CD4-positive, CD25-positive, alpha-beta regulatory T cell (primary cell): ENCODE measurements at places on chromosomes 5 and 9. TPM values are rescaled to one million over a fixed set of nuclear protein-coding genes. Genes with fewer than 3 reads are reported as not detected.

Gene CDHR2
- 1.3 TPM for total RNA-seq

DNA sequence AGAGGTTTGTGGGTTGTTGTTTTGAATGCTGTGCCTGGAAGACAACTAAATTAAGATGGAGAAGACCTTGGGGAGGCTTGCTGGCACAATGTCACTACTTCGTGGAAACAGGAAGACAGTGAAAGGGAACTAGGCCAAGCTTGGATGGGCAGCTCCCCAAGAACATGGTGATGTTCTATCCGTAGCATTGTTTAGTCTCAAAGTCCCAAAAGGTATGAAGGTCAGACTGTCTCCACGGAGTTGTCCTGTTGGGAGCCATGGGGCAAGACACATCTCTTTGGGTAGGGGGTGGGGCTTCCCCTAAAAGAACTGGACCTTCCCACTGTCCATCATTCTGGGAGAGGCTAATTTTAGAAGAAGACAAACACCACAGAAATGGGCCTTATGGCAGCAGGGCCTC lies 140.5 kb downstream of the ENTREP1 start:
- DNase-seq, result no peak

DNA sequence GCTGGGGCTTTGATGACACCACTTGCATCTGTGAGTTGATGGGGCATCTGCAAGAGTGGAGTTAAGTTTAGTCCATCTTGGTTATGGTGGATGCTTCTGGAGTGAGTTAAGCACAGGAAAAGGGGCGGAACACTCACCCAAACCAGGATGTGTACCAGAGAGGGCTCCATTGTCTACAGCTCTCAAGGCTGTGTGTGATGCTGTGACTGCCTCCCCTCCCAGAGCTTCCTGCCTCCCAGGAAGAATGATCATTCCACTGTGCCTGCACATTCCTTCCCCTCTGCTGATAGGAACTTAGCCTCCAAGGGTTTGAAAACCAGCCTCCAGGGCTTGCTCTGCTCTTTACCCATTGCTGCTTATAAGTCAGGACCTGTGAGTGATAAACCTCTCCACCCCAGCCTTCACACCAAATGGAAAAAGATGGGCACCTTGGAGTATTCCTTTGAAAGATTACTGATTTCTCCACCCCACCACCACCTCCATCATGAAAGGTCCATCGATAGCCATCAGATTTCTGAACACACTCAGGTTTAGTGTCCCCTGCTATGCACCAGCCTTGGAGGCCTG lies 160.1 kb upstream of the SPRY4 start:
- no peak for DNase-seq

Gene HAVCR1
- total RNA-seq, result 7.9 TPM

Gene MEIKIN
- total RNA-seq, result not detected

- DNase-seq, result no peak
Observed at GRCh38 chr9:88872192-88872946, 118.9 kb upstream of the S1PR3 start.

- DNase-seq, result no peak
Observed at GRCh38 chr5:158634714-158635113, 465.0 kb downstream of the EBF1 start.

Gene SPATA9
- not detected for total RNA-seq

DNA sequence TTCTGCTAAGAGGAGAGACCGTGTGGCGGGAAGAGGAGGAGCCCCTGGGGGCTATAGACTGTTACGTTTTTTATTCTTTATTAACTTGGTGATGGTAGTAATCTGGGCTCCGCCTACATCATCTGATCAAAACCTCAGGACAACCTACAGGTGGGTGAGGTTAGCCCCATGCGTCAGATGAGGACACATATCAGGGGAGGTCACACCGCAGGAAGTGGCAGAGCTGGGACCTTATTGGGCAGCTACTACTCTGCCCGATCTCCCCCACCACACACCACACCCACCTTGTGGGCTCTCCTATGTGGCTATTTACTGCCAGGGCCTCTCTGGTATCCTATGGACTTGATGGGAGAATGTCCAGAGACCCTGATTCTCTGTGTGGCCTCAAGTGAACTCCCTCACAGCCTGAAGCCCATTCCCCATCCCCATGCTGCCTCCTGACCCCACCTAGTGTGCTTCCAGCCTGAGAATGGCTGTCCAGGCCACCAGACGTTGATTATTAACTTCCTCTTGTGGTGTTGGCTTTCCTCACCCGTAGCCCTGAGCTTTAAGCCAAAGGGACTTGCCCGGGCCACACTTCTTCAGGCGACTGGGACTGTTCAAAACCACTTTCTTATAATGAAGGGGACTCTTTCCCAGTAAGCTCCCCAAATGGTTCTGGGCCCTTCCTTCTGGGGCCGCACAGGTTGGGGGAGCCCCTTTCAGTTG lies 8.2 kb downstream of the UNC5A start:
- DNase-seq, result peak; percentile 42

Gene OTP
- total RNA-seq, result not detected

DNA sequence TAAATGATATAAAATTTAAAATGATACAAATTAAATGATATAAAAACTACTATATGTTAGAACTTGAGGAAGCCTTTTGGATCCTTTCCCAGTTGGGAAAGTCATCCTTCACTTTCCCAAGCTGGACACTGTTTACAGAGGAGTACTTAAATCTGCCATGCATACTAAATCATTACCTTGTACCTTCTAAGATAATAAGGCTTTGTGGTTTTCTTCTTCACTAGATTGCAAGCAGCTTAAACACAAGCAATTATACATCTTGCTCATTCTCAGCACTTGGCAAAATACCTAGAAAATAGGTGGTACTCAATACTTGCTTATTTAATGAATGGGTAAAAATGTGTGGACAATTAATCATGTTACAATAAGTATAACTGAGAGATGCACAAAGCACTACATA lies 666.8 kb downstream of the PTPRD start:
- DNase-seq, result no peak

- DNase-seq, result no peak
Observed at GRCh38 chr9:131677049-131677443, 62.8 kb downstream of the RAPGEF1 start.

- DNase-seq, result no peak
Observed at GRCh38 chr9:117496307-117496706, 81.5 kb upstream of the ASTN2 start.

Gene PCDHB4
- total RNA-seq, result not detected

DNA sequence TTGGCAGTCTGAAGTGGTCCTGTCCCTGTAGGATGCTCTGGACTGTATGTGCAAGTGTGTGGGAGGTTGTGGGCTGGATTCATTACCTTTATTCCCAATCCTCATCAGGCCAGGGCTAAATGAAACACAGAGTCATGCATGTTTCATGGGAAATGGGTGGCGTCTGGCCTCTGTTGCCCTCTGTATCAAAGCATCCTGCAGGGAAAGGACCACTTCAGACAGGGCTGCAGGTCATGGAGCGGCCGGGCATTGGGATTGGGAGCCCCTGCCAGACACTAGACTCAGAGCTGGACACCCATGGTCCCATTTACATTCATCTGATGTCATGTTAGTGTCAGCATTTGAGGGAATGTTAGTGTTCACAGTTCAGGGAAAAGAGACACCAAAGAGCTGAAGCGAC lies 53.8 kb downstream of the UBE2QL1 start:
- DNase-seq, result no peak

DNA sequence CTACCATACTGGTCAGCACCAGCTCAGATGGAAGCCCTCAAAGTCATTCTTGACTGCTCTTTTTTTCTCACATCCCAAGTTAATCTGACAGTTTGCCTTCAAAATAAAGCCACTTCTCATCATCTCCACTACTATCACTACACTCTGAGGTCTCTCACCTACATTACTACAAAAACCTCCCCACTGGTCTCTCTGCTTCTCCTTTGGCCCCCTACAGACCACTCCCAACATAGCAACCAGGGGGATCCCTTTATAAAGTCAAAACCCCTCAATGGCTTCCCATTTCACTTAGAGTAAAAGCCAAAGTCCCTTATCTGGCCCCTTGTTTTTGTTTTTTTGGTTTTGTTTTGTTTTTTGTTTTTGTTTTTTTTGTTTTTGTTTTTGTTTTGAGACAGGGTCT lies 4.6 kb downstream of the ARAP3 start:
- DNase-seq, result no peak

DNA sequence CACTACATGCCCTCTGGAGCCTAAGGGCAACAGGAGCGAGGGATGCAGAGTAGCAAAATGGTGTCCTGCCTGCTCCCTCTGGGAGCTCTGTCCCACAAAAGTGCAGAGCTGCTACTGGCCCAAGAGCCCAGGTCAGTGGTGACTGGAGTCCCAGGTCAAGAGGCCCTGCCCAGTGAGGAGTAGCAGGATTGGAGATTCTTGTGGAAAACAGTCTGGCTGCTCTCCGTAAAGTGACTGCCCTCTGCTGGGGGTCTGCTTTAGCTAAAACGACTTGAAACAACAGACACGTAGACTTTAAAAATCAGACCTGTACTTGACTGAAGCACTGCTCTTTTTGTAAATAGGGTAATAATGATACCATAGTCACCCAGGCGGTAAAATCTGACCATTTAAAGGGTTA lies 917.0 kb downstream of the MAT2B start:
- no peak for DNase-seq

Gene LCN10
- total RNA-seq, result 0.30 TPM
